ENCODE measurements at places on chromosomes 12 and 14.

DNA sequence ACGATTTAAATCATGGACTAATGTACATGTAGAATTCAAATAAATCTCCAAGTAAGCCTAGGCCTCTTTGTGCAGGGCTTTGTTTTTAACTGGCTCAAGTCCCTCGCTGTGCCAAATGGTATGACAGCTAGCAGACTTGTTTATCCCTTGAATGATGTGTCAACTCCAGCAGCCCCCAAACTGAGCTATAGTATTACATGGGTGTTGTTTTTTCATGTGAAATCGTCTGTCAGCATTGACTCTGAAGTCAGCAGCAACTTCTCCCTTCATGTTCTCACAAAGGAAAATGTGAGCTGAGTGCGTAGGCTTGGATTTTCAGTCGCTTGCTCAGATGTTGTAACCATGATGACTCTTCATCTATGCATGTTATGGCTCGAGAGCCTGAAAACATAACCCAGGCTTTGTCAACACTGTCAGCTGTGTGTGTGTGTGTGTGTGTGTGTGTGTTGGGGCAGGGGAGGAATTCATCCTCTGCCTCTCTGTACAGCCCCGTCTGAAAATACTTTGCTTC, 73.3 kb downstream of the PTHLH start:
- H3K27ac ChIP-seq = peak overlapping the region; percentile 90
- no peaks in the 10 kb centered on the region for H3K36me3 ChIP-seq
- no peak for DNase-seq
- H3K27me3 ChIP-seq = no peaks in the 10 kb centered on the region
- no peaks in the 10 kb centered on the region for H3K4me1 ChIP-seq

- no peak overlapping the region for H3K4me3 ChIP-seq
- H3K4me1 ChIP-seq = no peaks in the 10 kb centered on the region
- no peak overlapping the region for H3K27ac ChIP-seq
- peaks cover 21% of the 10 kb centered on the region for H3K36me3 ChIP-seq
These were observed 9.5 kb downstream of the TBX3 start for GRCh38 chr12:114674251-114675047.

DNA sequence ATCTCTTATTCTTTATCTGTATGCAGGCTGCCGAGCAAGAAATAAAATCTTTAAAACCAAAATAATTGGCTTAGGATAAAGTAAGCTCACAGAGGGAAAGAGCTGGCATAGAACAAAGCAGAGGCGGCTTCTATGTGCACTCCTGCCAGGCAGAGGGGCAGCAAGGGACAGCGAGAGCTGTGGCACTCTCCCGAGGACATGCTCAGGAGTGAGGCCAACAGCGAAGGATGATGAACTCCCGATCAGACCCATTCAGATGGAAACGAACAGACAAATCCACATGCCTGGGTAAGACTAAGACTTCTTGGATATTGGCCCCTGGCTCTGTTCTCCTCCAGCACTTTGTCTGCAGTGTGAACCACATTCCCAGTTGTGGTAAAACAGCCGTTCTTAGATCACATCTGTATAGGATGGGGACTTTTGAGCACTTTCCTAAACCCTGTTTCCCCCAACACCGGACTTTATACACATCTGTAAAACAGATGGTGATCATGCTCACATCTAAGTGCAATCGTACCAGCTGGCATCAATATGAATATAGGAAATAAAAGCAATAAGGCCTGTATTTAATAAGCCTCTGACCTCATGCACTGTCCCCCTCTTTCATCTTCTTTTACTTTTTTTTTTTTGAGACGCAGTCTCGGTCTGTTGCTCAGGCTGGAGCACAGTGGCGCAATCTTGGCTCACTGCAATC, 134.1 kb downstream of the PPM1H start:
- no peak overlapping the region for H3K27ac ChIP-seq
- no peak overlapping the region for H3K4me3 ChIP-seq
- peak; percentile 33 for DNase-seq
- peaks cover 3% of the 10 kb centered on the region for H3K4me1 ChIP-seq
- no peaks in the 10 kb centered on the region for H3K36me3 ChIP-seq
- H3K27me3 ChIP-seq = no peaks in the 10 kb centered on the region

- no peak for DNase-seq
- H3K27ac ChIP-seq = no peak overlapping the region
- no peaks in the 10 kb centered on the region for H3K27me3 ChIP-seq
- no peak overlapping the region for H3K4me3 ChIP-seq
- H3K36me3 ChIP-seq = no peaks in the 10 kb centered on the region
These were observed 32.1 kb downstream of the PRMT8 start for GRCh38 chr12:3523058-3523457.

- peaks cover 21% of the 10 kb centered on the region for H3K4me1 ChIP-seq
- peak overlapping the region; percentile 24 for H3K4me3 ChIP-seq
- H3K36me3 ChIP-seq = peaks cover 59% of the 10 kb centered on the region
- peak overlapping the region; percentile 87 for H3K27ac ChIP-seq
These were observed 24.5 kb downstream of the SSH1 start for GRCh38 chr12:108832730-108833354.

DNA sequence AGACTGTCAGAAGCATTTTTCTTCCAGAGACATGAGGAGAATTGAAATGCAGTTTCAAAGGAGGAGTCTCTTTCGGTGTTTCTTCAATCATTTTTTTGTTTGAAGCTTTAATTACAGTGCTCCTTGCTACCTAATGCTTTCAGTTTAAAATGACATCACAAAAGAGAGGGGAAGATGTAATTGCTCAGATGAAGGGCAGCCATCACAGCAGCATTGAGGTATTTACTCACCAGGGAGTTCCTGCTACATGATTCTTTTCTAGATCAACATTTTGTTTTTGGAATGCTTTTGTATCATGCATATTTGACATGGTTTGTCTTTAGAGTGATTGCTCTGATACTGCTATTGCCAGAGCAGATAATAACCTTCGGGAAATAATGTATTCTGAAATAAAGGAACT, 28.6 kb downstream of the FLRT2 start:
- no peak for DNase-seq
- H3K27me3 ChIP-seq = no peaks in the 10 kb centered on the region
- no peak overlapping the region for H3K27ac ChIP-seq
- no peaks in the 10 kb centered on the region for H3K36me3 ChIP-seq
- no peak overlapping the region for H3K4me3 ChIP-seq

All from SK-N-SH (cell line).